ENCODE measurements at places on chromosomes 7 and 10.

GRCh38 chr7:158296798-158297104 is 290.9 kb downstream of the PTPRN2 start:
- DNase-seq = no peak

GRCh38 chr7:1325246-1325645 is 92.6 kb downstream of the UNCX start:
- no peak for DNase-seq

GRCh38 chr10:103224133-103224532 is 21.6 kb upstream of the RPEL1 start:
- no peak for DNase-seq

- no peak for DNase-seq
These were observed 847 bp upstream of the SCIN start for GRCh38 chr7:12569673-12570072.

- DNase-seq = no peak
These were observed 29.1 kb downstream of the CCDC6 start for GRCh38 chr10:59877191-59877671.

GRCh38 chr7:121337398-121337797 is 8.6 kb downstream of the WNT16 start:
- DNase-seq = no peak

DNA sequence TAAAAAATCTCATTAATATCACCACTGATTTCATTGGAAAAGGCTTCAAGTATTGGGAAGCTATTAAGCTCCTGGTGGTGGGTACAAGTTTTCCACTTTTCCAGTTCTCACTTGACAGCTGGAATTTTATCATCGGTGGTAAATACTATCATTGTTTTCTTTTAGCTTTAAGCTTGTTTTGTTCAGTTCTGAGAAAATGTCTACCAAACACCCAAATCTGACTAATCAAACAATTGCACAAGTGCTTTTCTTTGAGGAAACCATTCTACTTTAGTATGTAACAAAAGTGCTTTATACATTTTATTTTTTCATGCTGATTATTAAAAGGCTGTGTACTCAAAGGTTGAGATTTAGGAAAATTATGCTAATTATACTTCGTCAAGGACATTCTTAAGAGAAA is 7.9 kb downstream of the PRPF18 start:
- no peak for DNase-seq

- DNase-seq = no peak
These were observed 99.4 kb downstream of the RSU1 start for GRCh38 chr10:16717622-16718395.

DNA sequence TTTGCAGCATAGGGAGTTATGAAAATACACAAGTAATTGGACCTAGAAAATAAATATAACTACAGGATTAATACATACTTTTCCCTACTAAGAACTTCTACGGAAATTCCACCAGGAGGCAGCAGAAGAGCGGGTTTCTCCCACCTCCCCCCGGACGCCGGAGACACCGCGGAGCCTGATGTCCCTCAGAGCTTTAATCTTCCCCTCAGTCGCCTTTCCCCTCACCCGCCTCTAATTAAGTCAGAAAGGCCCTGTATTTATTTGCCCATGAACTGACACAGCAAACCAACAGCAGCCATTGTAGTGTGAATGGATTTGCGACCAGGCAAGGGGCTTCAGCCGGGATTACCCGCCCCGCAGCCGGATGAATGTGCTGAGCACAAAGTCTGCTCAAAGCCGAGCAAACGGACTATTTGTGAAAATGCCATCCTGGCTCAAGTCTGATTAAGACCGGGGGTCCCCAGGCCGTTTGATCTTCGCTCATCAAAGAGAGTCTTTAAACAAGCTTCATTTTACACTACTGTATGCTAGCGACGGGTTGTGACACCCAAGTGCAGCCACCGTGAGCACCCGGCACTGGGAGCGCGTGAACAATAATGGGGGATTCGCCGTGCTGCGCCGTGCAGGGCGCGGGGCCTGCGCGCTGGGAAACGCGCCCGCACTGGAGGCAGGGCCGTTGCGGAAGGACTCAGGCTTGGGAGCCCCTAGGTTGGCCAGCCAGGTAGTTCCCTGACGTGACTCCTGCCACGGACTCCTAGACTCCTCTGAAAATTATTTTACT is 5.6 kb upstream of the DKK1 start:
- no peak for DNase-seq

DNA sequence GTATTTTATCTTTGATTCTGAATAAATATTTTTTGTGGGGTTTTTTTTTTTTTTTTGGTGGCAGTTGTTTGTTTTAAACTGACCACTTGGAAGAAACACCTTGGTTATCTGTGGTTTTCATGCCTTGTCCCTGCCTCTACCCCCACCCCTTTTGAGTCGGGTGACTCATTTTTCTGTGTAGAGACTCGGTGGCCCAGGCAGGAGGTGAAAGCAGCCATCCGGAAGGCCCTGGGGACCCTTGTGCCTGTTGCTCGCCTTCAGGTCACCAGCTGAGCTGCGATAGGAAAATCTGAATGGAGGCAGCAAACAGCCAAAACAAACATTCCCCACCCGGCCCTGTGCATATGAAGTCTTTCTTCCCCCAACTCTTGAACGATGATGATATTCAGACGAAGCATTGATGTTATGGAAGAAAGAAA is 22.8 kb downstream of the CYP17A1 start:
- no peak for DNase-seq

- DNase-seq = no peak
These were observed 3.5 kb upstream of the ENO4 start for GRCh38 chr10:116845823-116846222.

- no peak for DNase-seq
These were observed 589 bp downstream of the LSM8 start for GRCh38 chr7:118184565-118184940.

- no peak for DNase-seq
These were observed 149.4 kb upstream of the ZMIZ1 start for GRCh38 chr10:78919181-78919966.

- no peak for DNase-seq
These were observed 70.8 kb upstream of the ZMIZ1 start for GRCh38 chr10:78997635-78998618.

- DNase-seq = no peak
These were observed 70.1 kb upstream of the CABCOCO1 start for GRCh38 chr10:61592581-61592980.

DNA sequence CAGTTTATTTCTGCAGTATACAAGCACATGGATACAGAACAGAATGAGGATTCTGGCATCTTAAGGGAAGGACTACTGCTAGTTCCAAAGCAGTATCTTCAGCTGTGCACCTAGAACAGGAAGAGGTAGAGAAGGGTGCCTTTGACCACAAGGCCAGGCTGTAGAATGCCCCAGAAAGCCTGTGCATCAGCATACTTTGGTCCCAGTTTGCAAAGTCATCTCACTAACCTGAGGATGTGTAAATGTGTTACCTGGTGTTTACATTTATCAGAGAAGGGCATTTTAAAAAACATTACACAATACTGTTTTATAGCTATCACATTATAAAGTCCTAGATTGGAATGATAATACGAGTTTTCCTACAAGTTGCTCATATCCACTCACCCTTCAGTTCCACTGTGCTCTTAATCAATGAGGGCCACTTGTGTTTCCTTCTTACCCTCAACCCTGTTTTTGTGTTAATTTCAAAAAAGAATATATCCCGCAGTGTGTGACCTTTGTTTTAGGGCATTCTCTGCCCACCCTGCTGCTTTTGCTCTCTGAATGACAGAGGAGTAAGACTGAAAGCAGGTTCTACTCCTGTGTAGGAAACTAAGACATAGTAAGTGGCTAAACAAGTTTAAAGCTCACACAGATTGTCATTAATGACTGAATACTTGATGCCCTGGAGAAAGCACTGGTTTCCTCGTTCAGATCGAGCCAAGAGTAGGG is 3.4 kb downstream of the SLC35G1 start:
- no peak for DNase-seq

DNA sequence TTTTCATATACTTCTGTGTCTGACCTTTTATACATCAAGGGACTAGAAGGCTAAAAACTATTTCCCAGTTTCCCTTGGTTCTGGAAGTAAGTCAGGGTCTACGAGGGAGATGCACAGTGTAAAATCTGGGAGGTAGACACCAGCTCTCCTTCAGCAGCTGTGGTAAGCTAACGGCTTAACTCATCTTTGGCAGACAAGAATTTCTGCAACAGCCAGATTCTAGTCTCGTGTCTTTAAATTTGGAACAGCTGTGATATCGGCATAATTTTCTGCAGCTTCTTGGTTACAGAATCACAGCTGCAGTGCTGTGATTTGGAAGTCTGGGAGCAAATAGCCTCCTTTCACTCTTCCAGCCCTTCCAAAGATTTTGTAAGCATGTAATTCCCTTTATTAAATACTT is 37.4 kb upstream of the ABCB4 start:
- no peak for DNase-seq

DNA sequence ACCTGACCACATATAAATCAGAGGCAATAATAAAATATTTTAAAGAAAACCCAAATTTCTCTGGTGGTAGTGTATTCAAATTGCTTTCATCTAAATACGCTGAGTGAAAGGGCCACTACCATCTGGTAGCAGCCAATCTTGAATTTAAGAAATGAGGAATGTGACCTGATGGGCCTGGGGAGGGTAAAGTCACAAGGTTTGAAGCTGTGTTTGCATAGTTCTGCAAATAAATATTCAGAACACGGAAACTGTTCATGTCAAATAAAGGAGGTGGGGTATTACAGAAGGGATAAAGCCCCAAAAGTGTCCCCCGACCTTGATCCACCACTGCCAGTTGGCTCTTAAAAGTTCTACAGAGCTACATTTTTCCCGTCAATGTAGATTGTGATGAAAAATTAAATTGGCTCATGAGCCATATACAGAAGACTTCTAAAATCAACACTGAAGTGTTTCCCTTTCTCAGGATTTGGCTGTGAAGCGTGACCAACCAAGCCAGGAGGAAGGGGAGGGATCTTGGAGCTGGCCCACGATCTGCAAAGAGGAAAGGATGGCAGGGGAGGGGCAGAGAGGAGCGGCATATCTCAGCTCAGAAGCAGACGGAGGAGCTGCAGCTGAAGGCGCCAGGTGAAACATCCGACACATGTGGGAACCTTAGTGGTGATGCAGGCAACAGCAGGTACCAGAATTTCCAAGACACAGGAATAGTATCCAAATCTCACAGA is 39.6 kb downstream of the MPP7 start:
- no peak for DNase-seq

GRCh38 chr10:5779730-5780129 is 33.5 kb downstream of the GDI2 start:
- DNase-seq = no peak

GRCh38 chr7:134618756-134619530 is 27.7 kb upstream of the BPGM start:
- DNase-seq = no peak

DNA sequence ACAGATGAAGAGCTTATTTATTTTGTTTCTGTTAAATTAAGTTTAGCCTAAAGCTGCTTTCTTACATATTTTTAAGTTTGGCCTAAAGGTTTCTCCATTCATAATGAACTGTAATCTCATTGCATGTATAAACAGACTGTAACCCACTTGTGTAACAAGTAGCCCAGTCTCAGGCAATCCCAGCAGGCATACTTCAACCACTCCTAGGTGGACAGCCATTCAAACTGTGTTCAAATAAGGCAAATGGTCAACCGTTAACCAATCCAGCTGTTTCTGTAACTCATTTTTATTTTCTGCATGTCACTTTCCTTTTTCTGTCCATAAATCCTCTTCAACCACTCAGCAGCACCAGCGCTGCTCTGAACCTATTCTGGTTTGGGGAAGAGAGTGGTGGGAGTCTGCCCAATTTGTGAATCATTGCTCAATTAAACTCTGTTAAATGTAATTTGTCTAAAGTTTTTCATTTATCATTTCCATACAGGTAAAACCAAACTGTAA is 35.9 kb downstream of the PHYHIPL start:
- DNase-seq = no peak

- DNase-seq = no peak
These were observed 104.6 kb upstream of the INSIG1 start for GRCh38 chr7:155192961-155193640.

DNA sequence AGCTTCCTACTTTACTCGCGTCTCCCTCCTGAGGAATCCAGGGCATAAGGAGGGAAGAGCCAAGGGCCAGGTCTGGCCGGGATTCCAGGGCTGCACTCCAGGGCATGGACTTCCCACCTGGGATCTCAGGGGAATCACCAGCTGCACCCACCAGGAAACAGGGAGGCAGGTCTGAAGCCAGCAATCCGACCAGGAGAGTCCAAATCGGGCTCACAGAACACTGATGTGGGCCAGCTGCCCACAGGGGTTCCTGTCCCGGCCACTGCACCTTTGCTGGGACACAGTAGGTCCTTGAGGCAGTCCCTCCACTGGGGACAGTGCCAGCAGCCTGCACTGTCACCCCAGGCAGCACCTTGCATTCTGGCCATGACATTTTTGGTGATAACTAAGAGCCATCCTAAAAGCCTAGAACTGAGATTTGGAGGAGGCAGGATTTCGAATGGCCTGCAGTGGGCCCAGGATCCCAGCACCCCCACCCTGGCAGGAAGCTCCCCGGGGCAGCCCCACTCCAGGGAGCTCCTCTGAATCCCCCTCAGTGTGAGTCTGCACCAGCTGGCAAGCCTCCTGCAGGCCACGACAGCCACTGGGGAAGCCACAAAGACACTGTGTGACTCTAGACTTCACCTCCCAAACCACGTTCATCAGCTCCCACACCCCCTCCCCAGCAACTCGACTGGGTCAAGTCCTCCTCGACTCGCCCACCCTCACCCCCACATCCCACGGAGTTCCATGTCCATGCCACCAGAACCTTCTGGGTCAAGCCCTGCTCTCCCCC is 71.5 kb upstream of the PPP2R2D start:
- no peak for DNase-seq

GRCh38 chr7:14787551-14787950 is 115.0 kb downstream of the DGKB start:
- no peak for DNase-seq

- DNase-seq = no peak
These were observed 53.0 kb upstream of the GTF2I start for GRCh38 chr7:74604326-74605020.

GRCh38 chr7:97167749-97168148 is 50.3 kb downstream of the SDHAF3 start:
- no peak for DNase-seq

DNA sequence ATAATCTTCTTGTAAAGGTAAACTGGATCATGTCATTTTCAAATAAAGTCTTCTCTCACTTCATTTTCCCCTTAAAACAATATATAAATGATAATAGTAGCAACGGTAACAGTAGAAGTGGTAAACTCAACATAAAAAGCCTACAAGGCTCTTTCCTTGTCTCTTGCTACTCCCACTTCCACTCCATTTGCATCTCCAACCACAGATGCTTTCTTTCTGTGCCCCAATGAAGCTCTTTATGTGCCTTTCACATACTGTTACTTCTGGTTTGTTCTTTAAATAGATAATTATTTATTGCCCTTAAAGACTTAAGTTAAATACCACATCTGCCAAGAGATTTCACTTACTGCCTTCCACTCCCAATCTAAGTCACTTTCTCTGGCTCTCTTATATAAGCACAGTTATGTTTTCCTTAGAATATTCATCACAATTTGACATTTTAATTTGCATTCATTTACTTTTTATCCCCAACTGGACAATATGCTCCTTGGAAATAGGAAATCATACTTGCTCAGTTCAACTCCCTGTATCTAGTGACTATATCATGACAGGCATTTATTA is 149.9 kb downstream of the CRPPA start:
- DNase-seq = no peak

- no peak for DNase-seq
These were observed 47.9 kb downstream of the PIP4K2A start for GRCh38 chr10:22666287-22667092.

- no peak for DNase-seq
These were observed 7.3 kb downstream of the RHEB start for GRCh38 chr7:151512353-151512752.

- DNase-seq = no peak
These were observed 310.6 kb downstream of the PARD3 start for GRCh38 chr10:34504534-34504933.

GRCh38 chr10:82572744-82573143 is 697.8 kb downstream of the NRG3 start:
- no peak for DNase-seq

Data from stimulated activated CD4-positive, alpha-beta T cell treated with anti-CD3 and anti-CD28 coated beads, Interleukin-1b, Interleukin-23, amount 100 ng/mL, for 24 hours (primary cell).